Activated T-helper 2 cell treated with anti-CD3 and anti-CD28 coated beads, Interferon-gamma antibody, Interleukin-2, Interleukin-4, amounts not matched to agents 10 μg/mL and 5 μg/mL and 100 μg/mL, durations not matched to agents 14 hours and 24 hours and 36 hours (primary cell): ENCODE measurements at places on chromosomes 1 and 21. TPM values are rescaled to one million over a fixed set of nuclear protein-coding genes. Genes with fewer than 3 reads are reported as not detected.

SLC30A1 gene
- 7.9 and 8.0 TPM in 2 replicates for total RNA-seq

AQP10 gene
- total RNA-seq, result not detected in 2 replicates

ADCY10 gene
- total RNA-seq, result 0.07 and 0.09 TPM in 2 replicates

DOP1B gene
- 14.6 and 16.0 TPM in 2 replicates for total RNA-seq

PRKACB gene
- total RNA-seq, result 16.4 and 20.9 TPM in 2 replicates

NDUFV3 gene
- total RNA-seq, result 39.6 and 45.9 TPM in 2 replicates

IL24 gene
- total RNA-seq, result 3.1 and 3.4 TPM in 2 replicates
